ENCODE measurements at places on chromosomes 12 and 14. TPM values are rescaled to one million over a fixed set of nuclear protein-coding genes. Genes with fewer than 3 reads are reported as not detected.
A peak's percentile ranks its signal among the peaks of the same experiment; 100 is the strongest.

DNA sequence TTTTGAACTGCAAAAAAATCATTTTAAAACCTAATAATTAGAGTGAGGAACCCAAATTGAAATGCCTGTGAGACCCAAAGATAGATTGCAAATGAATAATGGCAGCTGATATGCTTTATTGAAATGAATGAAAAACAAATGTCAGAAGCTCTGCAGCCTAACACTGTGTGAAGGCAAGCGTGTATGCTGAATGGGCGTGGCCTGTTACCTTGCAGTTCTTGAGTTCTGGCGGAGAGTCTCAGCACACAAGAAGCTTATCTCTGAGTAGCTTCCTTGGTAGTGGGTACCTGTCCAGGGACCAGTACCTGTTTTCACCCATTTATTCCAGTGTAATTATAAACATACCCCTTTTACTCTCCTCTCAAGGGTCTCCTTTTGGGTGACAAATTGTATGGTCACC, 341.2 kb downstream of the NPAS3 start:
- DNase-seq, result no peak

- no peak for DNase-seq
Observed at GRCh38 chr12:47349137-47350061, 269.6 kb upstream of the AMIGO2 start.

The OTOGL gene
- total RNA-seq, result 1.3 TPM

DNA sequence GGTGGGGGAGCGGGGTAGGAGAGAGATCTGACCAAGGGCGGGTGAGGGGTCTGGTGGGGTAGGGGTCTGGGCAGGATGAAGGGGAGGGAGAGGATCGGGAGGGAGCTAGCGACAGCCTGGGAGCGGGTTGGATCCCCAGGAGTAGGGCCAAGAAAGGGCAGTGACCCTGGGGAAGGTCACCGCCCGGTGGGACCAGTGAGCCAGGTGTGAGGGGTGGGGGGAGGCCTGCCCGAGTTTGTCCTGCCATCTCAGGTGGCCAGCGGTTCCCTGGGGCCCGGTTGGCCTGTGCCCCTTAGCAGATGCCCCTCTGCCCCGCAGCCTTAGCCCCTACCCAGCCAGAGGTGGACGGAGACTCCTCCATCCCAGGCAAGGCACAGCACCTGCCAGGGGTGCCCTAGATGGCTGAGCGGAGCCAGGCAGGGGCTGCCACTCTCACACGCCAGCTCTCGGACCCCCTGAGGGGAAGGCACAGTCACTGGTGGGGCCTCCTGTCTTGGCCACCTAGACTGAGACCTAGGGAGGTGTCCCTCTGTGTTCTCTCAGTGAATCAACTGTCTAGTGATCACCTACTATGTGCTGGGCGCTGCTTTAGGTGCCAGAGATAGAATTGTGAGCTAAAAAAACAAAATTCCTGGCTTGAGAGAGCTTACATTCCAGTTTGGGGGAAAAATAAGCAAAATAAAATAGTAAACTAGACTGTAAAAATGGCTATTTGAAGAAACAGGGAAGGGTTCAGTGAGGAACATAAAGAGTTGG, 629 bp upstream of the TTC7B start:
- DNase-seq, result no peak

GRCh38 chr12:88435334-88436076, 144.8 kb downstream of the KITLG start:
- DNase-seq, result no peak

DNA sequence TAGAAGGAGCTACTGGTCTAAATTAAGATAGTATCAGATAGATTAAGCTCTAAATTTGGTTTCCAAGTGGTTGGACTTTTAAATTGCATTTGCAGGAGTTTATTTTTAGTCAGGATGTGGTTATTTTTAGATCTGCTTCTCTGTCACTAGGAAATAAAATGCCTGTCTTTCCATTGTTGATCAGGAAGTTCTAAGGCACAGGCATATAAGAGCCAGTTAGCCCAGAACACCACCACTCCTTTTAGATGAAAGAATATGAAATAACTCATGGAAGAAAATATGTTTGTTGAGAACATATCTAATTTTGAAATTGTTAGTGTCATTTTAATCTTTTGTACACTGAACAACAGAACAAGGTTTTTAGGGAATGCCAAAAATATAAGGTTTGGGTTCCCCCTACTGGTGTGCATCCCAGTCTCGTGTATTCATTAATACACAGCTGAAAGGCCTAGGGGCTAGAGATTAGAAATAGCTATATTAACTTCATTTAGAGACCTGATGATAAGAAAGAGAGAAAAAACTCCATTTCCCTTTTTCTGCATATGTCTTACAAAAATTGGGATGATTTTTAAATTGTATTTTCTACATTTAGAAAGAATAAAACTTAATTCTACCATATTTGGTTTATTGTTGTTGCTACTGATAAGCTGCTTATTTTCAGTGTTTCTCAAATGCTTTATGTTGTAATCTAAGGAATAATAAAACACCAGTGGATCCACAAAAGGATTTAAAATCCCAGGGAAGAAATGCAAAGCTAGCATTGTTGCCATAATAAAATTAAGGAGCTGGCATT, 67.2 kb downstream of the RIC8B start:
- peak; percentile 69 for DNase-seq

DNA sequence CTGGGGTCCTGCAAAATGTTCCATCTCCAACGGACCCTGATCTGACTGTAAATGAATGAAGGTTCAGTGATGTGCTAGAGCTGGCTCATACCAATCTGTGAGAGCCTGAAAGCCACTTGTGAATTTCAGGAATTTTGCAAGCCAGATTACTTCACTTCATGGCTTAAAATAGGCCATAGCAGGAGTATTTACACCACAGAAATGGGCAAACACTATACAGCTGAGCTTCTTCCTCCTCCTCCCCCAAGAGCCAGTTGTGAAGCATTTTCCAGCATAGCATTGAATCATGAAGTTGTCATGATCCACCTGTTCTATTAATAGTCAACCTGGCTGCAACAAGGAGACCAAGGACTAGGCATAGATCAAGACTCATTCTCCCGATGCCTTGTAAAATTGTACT, 141.3 kb upstream of the RASSF8 start:
- peak; percentile 14 for DNase-seq

- no peak for DNase-seq
Observed at GRCh38 chr14:90567991-90568390, 171.2 kb downstream of the CALM1 start.

- DNase-seq, result peak; percentile 73
Observed at GRCh38 chr12:59742841-59743240, 147.0 kb downstream of the SLC16A7 start.

GRCh38 chr12:90546511-90546910, 408.5 kb downstream of the CCER1 start:
- no peak for DNase-seq

- DNase-seq, result no peak
Observed at GRCh38 chr14:90803249-90803648, 13.0 kb downstream of the TTC7B start.

GRCh38 chr12:114430306-114430705, 24.4 kb upstream of the TBX5 start:
- DNase-seq, result peak; percentile 98

DNA sequence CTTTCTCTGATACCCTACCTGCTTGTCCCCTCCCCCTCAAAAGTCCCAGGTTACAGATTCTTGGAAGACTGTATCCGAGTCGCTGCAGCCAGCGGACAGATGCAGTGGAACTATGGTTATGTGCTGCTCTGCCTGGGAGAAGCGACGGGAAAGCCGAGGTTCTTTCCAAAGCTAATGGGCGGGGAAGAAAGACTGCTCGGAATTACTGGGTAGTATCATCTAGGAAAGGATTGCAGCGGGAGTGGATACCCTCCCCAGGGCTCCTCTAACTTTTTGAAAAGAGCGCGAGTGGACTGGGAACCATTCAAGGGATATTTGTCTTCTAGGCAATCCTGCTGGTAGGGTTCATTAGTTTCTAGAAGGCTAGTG, 1.4 kb downstream of the PTHLH start:
- peak; percentile 37 for DNase-seq

The SLCO1B1 gene
- total RNA-seq, result not detected

GRCh38 chr14:88191605-88192004, 131.5 kb downstream of the KCNK10 start:
- no peak for DNase-seq

GRCh38 chr12:80745851-80746505, 29.3 kb downstream of the MYF5 start:
- DNase-seq, result peak; percentile 4

DNA sequence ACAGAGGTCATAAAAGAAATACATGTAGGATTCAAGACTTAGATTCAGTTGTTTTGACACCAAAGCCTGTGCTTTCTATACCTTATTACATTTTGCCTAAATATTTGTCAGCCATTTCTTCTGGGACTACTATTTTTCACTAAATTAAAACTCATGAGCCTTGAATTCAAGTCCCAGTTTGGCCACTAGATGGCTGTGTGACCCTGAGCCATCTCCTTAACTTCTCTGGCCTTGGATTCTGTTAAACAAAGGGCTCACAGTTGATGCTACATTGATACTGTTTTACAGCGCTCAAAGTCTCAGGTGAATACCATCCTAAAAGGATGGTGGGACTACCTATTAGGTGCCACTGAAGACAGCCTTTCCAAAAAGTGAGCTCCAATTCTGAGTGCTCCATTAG, 39.6 kb upstream of the CCDC198 start:
- peak; percentile 38 for DNase-seq

The CMA1 gene
- total RNA-seq, result not detected

GRCh38 chr12:54592316-54592715, 3.9 kb upstream of the PPP1R1A start:
- DNase-seq, result peak; percentile 53

The OVCH1 gene
- 0.13 TPM for total RNA-seq

DNA sequence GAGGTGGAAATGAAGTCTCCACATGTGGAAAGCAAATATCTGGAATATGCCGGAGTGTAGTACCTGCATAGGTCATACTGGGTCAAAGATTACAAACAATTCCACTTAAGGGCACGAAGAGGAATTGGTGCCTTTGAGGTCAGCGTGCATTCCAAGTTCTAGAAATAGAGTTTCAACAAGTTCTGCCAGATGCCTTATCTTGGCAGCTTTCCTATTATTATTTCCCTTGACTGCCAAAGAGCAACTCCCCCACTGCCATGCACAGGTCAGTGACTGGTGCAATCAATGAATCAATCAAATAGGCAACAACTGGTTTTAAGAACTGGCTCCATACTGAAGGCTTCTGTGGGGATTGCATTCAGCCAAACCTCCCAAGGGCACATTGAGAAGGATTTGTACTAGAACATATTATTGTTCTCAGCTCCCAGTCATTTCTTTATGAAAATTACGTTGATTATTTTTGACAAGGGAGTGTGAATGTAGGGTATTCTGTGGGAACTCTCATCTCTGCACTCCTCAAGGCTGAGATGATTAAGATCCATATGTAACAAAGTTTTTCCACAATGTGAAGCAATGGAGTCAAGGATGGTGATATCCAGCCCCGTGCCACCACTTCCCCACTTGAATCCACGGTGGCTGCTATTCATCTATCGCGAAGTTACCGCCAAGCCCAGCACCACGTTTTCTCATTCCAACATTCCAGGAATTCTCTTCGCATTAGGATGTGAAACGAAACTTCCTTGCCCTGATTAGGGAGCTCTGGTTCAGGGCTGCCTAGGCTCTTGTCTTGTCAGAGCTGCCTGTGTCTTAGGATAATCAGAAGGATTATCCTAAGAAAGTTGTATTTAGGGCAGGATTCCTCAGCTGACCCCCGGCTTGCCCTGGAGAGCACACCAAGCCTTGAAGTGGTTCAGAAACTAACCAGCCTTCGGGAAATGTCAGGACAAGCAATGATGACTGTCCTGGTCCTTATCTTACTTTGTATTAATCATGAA, 115.1 kb upstream of the PCED1B start:
- peak; percentile 69 for DNase-seq

DNA sequence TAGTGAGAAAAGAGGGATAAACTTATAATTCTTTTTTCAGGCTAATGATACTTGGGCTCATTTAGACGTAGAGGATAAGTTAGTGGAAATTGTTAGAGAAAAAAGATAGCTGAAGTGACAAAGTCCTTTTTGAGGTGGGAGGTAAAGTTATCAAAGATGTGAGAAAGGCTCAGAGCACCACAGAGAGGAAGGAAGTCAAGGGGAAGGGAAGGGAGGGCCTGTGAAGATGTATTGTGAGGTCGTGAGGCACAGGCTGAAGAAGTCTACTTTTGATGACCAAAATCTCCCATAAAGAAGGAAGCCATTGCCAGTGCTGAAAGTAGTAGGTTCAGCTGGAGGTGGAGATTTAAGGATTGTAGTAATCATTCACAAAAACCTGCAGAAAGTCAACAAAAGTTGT, 19.4 kb upstream of the PTGDR start:
- no peak for DNase-seq

The CRIP1 gene
- total RNA-seq, result 1.8 TPM

The THTPA gene
- total RNA-seq, result 21.0 TPM

- peak; percentile 49 for DNase-seq
Observed at GRCh38 chr12:96015672-96016071, 19.5 kb upstream of the HAL start.

- peak; percentile 50 for DNase-seq
Observed at GRCh38 chr12:90627180-90627896, 327.6 kb downstream of the CCER1 start.

DNA sequence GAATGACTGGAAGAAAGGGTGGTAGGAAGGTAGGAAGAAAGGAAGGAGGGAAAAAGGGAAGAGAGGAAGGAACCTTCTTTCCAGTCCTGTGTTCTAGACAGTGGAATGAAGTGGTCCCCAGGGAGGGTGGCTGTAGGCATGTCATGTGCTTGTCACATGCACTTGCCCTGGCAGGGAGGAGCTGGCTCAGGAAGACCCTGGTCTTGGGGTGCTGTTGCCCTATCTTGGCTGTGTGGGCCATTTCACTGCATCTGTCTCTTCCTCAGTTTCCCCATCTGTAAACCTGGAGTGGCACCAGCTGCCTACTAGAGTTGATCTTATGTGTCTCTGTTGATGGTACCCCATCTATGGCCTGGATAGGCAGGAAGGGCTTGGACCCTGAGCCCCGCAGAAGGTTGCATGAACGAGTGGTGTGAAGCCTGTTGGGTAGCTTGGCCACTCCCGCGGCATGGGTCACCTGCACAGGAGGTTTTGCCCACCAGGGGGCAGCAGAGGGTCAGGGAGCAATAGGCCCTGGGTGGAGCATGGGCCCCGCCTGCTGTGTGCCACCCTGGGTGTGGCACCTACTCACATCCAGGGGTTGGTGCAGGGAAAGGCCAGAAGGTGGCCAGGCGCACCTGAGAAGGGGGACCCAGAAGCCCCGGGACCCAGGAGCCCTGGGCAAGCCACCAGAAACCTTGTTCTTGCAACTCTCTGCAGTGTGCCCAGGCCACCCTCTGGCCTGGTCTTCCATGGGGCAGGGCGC, 25.1 kb downstream of the MEG3 start:
- DNase-seq, result peak; percentile 64

The KRT73 gene
- not detected for total RNA-seq

GRCh38 chr14:25666877-25667276, 616.9 kb upstream of the STXBP6 start:
- no peak for DNase-seq

GRCh38 chr14:103480595-103480994, 42.0 kb downstream of the CKB start:
- DNase-seq, result no peak

GRCh38 chr14:86153480-86153879, 623.5 kb downstream of the FLRT2 start:
- no peak for DNase-seq

- peak; percentile 51 for DNase-seq
Observed at GRCh38 chr14:103279142-103280025, 54.7 kb upstream of the EIF5 start.

The CAPZA3 gene
- not detected for total RNA-seq

The DHRS2 gene
- not detected for total RNA-seq

Data from GM23248 (cell line).